Astrocyte (in vitro differentiated cells and primary cell): ENCODE measurements at places on chromosomes 11 and 22. TPM values are rescaled to one million over a fixed set of nuclear protein-coding genes. Genes with fewer than 3 reads are reported as not detected.

GRCh38 chr22:42745118-42745517, 24.4 kb upstream of the A4GALT start:
- no peak overlapping the region for H3K4me3 ChIP-seq
- no peaks in the 10 kb centered on the region for H3K36me3 ChIP-seq
- H3K4me1 ChIP-seq, result peaks cover 19% of the 10 kb centered on the region
- DNase-seq, result peak; percentile 67
- no peaks in the 10 kb centered on the region for H3K27me3 ChIP-seq

DNA sequence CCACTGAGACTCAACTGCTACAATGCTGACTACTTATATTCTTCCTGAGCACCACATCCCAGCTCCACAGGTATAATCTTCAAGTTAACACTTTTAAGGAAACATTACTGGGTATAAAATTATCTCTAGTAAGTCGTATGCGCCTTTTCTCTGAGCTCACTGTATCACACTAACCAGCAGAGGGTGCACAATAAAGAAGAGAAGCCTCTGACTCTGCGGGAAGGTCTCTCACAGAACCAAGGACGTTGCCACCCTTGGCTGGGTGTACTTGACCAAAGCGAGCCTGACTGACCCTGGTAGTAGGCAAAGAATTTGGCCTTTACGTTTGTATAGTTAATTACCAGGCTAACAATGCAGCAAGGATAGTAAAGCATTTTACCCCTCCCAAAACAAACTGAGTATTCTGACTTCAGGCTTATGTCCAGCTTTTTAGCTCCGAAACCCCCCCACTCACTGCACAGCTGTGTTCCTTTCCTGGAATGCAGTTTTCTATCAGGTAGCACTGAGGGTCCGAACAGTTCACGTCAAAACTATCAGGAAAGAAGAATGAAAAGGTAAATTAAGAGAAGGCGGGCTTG, at the start of gene BTBD18:
BTBD18 (minus strand) TSS at position 144 of the 578 bp plus-strand sequence. CDS start 631 bp downstream, outside the sequence.
- no peak within 1 kb of the TSS for H3K4me3 ChIP-seq
- DNase-seq, result no peak
- no peaks in the 10 kb centered on the region for H3K36me3 ChIP-seq
- no peaks in the 10 kb centered on the region for H3K27me3 ChIP-seq
- H3K4me1 ChIP-seq, result no peaks in the 10 kb centered on the region

DNA sequence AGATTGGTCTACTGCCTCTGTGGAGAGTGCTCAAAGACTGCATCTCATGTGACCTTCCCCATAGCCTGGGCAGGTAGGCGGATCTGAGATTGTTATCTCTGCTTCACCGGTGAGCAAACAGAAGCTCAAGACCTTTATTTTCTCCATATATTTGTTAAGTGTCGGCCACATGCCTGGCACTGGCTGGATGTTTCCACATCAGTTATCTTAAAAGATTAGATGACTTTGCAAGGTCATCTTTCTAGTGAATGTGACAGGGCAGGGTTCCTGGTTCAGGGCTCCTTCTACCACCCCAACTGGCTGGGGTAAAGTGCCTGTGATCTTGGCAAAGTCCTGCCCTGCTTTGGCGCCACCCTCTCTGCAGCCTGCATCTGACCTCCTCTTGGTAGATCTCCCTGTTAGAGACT, 125.0 kb downstream of the CCDC81 start:
- H3K27ac ChIP-seq, result no peak overlapping the region
- peaks cover 11% of the 10 kb centered on the region for H3K4me1 ChIP-seq
- no peaks in the 10 kb centered on the region for H3K36me3 ChIP-seq
- DNase-seq, result no peak
- no peak overlapping the region for H3K4me3 ChIP-seq

DNA sequence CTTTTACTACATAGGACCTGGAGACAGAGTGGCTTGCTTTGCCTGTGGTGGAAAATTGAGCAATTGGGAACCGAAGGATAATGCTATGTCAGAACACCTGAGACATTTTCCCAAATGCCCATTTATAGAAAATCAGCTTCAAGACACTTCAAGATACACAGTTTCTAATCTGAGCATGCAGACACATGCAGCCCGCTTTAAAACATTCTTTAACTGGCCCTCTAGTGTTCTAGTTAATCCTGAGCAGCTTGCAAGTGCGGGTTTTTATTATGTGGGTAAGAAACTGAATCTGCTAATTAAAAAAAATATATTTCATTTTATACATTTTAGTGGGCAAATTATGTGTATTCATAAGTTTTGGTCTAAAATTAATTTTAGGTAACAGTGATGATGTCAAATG, 7.8 kb downstream of the BIRC3 start:
- H3K4me3 ChIP-seq, result no peak overlapping the region
- H3K27ac ChIP-seq, result no peak overlapping the region
- no peaks in the 10 kb centered on the region for H3K4me1 ChIP-seq

GRCh38 chr11:130427581-130428315, 661 bp downstream of the ADAMTS8 start:
- H3K4me3 ChIP-seq, result no peak overlapping the region
- peaks cover 72% of the 10 kb centered on the region for H3K27me3 ChIP-seq
- no peaks in the 10 kb centered on the region for H3K4me1 ChIP-seq
- no peaks in the 10 kb centered on the region for H3K36me3 ChIP-seq

DNA sequence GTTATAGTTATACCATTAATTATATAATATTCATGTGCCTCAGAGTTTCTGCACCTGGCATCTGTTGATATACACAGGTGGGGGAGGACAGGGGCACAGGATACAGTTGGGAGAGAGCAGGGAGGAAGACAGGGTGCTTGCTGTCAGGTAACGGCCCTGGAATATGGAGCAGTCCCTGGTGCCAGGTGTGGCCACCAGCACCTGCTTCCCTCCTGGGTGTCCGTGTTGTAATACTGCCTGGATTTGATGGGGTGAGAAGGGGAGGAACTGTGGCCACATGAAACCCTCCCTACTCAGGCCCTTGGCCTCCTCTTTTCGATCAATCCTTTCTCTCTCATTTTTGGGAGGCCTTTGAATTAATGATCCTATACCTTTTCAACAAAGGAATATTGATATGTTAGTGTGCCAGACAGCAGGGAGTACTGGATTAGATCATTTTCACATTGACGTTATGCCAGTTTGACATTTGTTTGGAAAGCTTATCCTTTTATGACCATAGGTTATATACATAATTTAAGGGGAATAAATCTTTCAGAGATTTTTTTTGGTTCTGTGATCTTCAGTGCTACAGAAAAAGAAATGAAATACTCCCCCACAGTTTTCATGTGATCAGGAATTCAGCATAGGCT, 88.6 kb downstream of the TEAD1 start:
- no peak for DNase-seq
- no peak overlapping the region for H3K27ac ChIP-seq
- H3K36me3 ChIP-seq, result peaks cover 15% of the 10 kb centered on the region
- no peaks in the 10 kb centered on the region for H3K27me3 ChIP-seq
- H3K4me3 ChIP-seq, result no peak overlapping the region

DNA sequence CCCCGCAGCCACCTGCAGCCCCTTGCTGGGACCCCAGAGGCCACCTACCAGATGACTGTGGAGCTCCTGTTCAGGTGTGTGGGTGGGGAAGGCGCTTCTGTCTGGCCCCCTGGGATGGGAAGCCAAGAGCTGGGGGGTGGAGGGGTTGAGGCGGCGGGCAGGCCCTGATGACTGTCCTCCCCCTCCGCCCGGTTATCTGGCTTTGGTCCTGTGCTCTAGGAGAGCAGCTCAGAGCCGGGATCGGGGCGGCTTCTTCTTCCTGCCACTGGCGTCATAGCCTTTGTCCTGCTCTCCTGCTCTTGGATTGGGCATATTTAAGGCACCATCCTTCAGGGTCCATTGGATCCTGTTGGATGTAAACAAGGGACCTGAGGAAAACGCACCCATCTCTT, 38.4 kb downstream of the TPCN2 start:
- no peak overlapping the region for H3K4me3 ChIP-seq
- no peaks in the 10 kb centered on the region for H3K27me3 ChIP-seq

The CHCHD10 gene
- 60.9 and 70.5 TPM in 2 replicates for total RNA-seq

The TMPRSS13 gene
- total RNA-seq, result 0.10 and 0.66 TPM in 2 replicates

- no peaks in the 10 kb centered on the region for H3K4me1 ChIP-seq
- no peak overlapping the region for H3K27ac ChIP-seq
- no peaks in the 10 kb centered on the region for H3K27me3 ChIP-seq
- DNase-seq, result no peak
- H3K36me3 ChIP-seq, result no peaks in the 10 kb centered on the region
These were observed 7.0 kb downstream of the GRAMD4 start for GRCh38 chr22:46626911-46627805.

The EXPH5 gene
- total RNA-seq, result 4.7 and 7.9 TPM in 2 replicates

DNA sequence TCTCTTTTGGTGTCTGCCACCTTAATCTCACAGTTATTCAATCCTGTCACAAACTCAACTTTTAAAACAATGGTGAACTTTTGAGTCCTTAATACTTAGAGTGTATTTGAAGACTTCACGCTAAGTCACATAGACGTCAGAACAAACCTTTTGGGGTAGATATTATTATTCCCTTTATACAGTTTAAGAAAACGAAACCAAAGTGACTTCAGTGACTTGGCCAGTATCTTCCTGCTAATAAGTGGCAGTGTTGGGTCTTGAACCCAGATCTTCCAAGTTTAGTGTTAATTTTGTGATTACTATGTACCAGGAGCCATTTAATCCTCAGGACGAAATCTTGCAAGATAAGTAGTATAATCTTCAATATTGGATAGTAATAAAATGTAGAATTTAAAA, 691 bp downstream of the CEP295 start:
- DNase-seq, result no peak
- peak overlapping the region; percentile 87 for H3K4me3 ChIP-seq
- H3K27me3 ChIP-seq, result no peaks in the 10 kb centered on the region
- no peaks in the 10 kb centered on the region for H3K4me1 ChIP-seq
- peak overlapping the region; percentile 84 for H3K27ac ChIP-seq
- H3K36me3 ChIP-seq, result no peaks in the 10 kb centered on the region

The FDXACB1 gene
- total RNA-seq, result 1.7 and 2.6 TPM in 2 replicates

- no peak overlapping the region for H3K4me3 ChIP-seq
- H3K4me1 ChIP-seq, result no peaks in the 10 kb centered on the region
- H3K36me3 ChIP-seq, result no peaks in the 10 kb centered on the region
These were observed 13.6 kb upstream of the XBP1 start for GRCh38 chr22:28813772-28814518.

The TMPRSS6 gene
- total RNA-seq, result not detected in 2 replicates

GRCh38 chr11:47244448-47245350, 3.9 kb downstream of the ACP2 start:
- peaks cover 13% of the 10 kb centered on the region for H3K36me3 ChIP-seq
- no peak overlapping the region for H3K4me3 ChIP-seq
- H3K27me3 ChIP-seq, result no peaks in the 10 kb centered on the region
- peaks cover 12% of the 10 kb centered on the region for H3K4me1 ChIP-seq
- no peak overlapping the region for H3K27ac ChIP-seq

The HOATZ gene
- 0.43 TPM in 2 replicates for total RNA-seq
